Smooth muscle cell of trachea (primary cell): ENCODE measurements at places on chromosomes 11 and 22. TPM values are rescaled to one million over a fixed set of nuclear protein-coding genes. Genes with fewer than 3 reads are reported as not detected.

CRYBB3 gene
- not detected in 2 replicates for total RNA-seq

ART5 gene
- total RNA-seq: not detected in 2 replicates

DDI1 gene
- not detected in 2 replicates for total RNA-seq

BATF2 gene
- total RNA-seq: 1.0 and 2.5 TPM in 2 replicates

ARHGAP8 gene
- total RNA-seq: 1.2 TPM in 1 of 2 replicates, not detected in the other

FGF4 gene
- not detected in 2 replicates for total RNA-seq

SMTN gene
- 130 and 173 TPM in 2 replicates for total RNA-seq

OR8D4 gene
- not detected in 2 replicates for total RNA-seq

SEPTIN5 gene
- 9.6 and 39.7 TPM in 2 replicates for total RNA-seq

MS4A12 gene
- not detected in 2 replicates for total RNA-seq

PATE2 gene
- 0.29 and 0.66 TPM in 2 replicates for total RNA-seq

CDC42EP1 gene
- 12.4 and 22.0 TPM in 2 replicates for total RNA-seq

OR4D11 gene
- not detected in 2 replicates for total RNA-seq

CEND1 gene
- total RNA-seq: 2.2 and 2.8 TPM in 2 replicates

SLC17A6 gene
- total RNA-seq: not detected in 2 replicates

ACTN3 gene
- 0.17 TPM in 1 of 2 replicates, not detected in the other for total RNA-seq

IMMP1L gene
- 6.6 and 25.7 TPM in 2 replicates for total RNA-seq

SBF1 gene
- 61.8 and 123 TPM in 2 replicates for total RNA-seq

FAM227A gene
- total RNA-seq: 1.2 and 2.0 TPM in 2 replicates

NAV2 gene
- 25.3 and 34.8 TPM in 2 replicates for total RNA-seq

USP2 gene
- 0.29 and 0.83 TPM in 2 replicates for total RNA-seq

OR51B4 gene
- not detected in 2 replicates for total RNA-seq

GRAP2 gene
- not detected in 2 replicates for total RNA-seq

GAB4 gene
- total RNA-seq: not detected in 2 replicates

SYCE3 gene
- not detected in 2 replicates for total RNA-seq

KCTD21 gene
- 15.9 and 16.9 TPM in 2 replicates for total RNA-seq

FAR1 gene
- 42.2 and 67.8 TPM in 2 replicates for total RNA-seq

FOLH1 gene
- 0.17 TPM in 1 of 2 replicates, not detected in the other for total RNA-seq

MFNG gene
- 0.33 and 1.5 TPM in 2 replicates for total RNA-seq

LARGE2 gene
- under 0.01 TPM in 1 of 2 replicates, not detected in the other for total RNA-seq

SPINDOC gene
- total RNA-seq: 11.2 and 16.4 TPM in 2 replicates

OR8G1 gene
- 0.17 TPM in 1 of 2 replicates, not detected in the other for total RNA-seq

PNPLA5 gene
- total RNA-seq: 0.50 TPM in 1 of 2 replicates, not detected in the other

MUC5B gene
- total RNA-seq: not detected in 2 replicates

APOBEC3A gene
- total RNA-seq: not detected in 2 replicates

FAU gene
- total RNA-seq: 159 and 247 TPM in 2 replicates

CBLIF gene
- not detected in 2 replicates for total RNA-seq

FXYD2 gene
- 0.33 and 0.44 TPM in 2 replicates for total RNA-seq

TRIM49 gene
- total RNA-seq: not detected in 2 replicates

DNAJB13 gene
- total RNA-seq: not detected in 2 replicates

DRD2 gene
- total RNA-seq: under 0.01 and 0.17 TPM in 2 replicates

CASP1 gene
- 26.6 and 40.7 TPM in 2 replicates for total RNA-seq

PDE2A gene
- total RNA-seq: 0.17 and 0.58 TPM in 2 replicates

BEST1 gene
- total RNA-seq: 3.2 and 13.1 TPM in 2 replicates

PRR33 gene
- not detected in 2 replicates for total RNA-seq

ADAMTS8 gene
- 0.87 and 8.9 TPM in 2 replicates for total RNA-seq

RASSF10 gene
- not detected in 2 replicates for total RNA-seq

SLC22A24 gene
- total RNA-seq: not detected in 2 replicates

PHOX2A gene
- not detected in 2 replicates for total RNA-seq

PDXP gene
- total RNA-seq: 6.4 and 9.1 TPM in 2 replicates

SLC1A2 gene
- 3.3 and 9.3 TPM in 2 replicates for total RNA-seq

RRP7A gene
- 26.9 and 35.9 TPM in 2 replicates for total RNA-seq

COPB1 gene
- total RNA-seq: 298 and 345 TPM in 2 replicates

MOV10L1 gene
- total RNA-seq: 1.0 and 1.3 TPM in 2 replicates

GLYATL1 gene
- 0.33 and 1.2 TPM in 2 replicates for total RNA-seq

ZFTA gene
- 17.9 and 37.7 TPM in 2 replicates for total RNA-seq

NLRP6 gene
- not detected in 2 replicates for total RNA-seq

SORL1 gene
- total RNA-seq: 1.5 and 2.0 TPM in 2 replicates

CCDC188 gene
- 0.15 TPM in 1 of 2 replicates, not detected in the other for total RNA-seq

TIGD3 gene
- total RNA-seq: under 0.01 TPM in 1 of 2 replicates, not detected in the other
